ENCODE measurements at places on chromosomes 4 and X.

DNA sequence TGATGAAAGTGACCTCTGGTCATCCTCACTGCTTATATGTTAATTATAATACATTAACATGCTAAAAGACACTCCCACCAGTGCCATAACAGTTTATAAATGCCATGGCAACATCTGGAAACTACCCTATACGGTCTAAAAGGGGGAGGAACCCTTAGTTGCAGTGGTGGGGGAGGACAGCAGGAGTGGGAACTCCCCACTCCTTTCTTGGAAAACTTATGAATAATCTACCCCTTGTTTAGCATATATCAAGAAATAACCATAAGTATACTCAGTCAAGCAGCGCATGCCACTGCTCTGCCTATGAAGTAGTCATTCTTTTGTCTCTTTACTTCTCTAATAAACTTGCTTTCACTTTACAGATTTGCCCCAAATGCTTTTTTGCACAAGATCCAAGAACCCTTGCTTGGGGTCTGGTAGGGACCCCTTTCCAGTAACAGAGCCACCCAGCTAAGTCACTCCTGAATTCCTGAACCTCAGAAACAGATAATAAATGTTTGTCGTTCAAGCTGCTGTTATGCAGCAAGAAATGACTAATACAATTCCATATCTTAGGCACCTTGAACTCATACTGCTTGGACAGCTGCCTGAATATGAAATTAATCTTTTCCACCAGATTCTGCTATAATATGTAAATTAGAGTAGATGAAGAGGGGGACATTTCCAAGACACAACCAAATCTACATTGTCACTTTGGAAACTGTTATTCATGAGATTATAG, 14.4 kb upstream of the REPS2 start:
- DNase-seq: no peak

- no peak for DNase-seq
Observed at GRCh38 chr4:121016611-121017010, 55.7 kb downstream of the NDNF start.

- DNase-seq: no peak
Observed at GRCh38 chr4:76310683-76311082, 4.2 kb downstream of the STBD1 start.

DNA sequence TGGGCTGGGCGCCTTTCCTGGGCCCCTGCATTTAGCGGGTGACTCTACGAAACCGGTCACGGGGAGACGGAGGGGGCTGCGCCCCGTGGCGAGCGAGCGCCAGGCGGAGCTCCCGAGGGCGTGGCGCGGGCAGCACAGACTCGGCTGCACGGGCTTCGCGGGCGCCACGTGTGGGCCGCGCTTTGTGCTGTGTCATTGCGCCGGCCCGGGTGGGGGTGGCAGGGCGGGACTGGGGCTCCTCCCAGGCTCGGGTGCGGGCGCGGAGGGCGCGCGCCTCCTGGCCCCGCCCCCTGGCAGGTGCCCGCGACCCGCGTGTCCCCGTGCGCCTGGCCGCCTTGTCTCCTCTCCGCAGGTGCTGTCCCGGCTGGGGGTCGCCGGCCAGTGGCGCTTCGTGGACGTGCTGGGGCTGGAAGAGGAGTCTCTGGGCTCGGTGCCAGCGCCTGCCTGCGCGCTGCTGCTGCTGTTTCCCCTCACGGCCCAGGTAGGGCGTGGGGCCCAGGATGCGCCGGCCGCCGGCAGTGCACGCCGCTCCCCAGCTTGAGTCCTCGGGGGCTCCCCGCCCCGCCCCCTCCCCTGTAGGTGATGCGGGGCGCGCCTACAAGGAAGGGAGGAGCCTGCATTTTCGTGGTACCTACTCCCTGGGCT, 651 bp downstream of the UCHL1 start:
- no peak for DNase-seq

GRCh38 chr4:26992657-26993361, 132.2 kb downstream of the STIM2 start:
- DNase-seq: no peak

- DNase-seq: no peak
Observed at GRCh38 chr4:71978210-71978835, 53.5 kb upstream of the NPFFR2 start.

All from activated CD4-positive, CD25-positive, alpha-beta regulatory T cell treated with anti-CD3 and anti-CD28 coated beads, Interleukin-2, amount 50 U/mL, for 72 hours (primary cell).